ENCODE measurements at places on chromosomes 3 and 15.
A peak's percentile ranks its signal among the peaks of the same experiment; 100 is the strongest.

- DNase-seq = no peak
Measured at GRCh38 chr3:146511402-146512134, 32.8 kb downstream of the PLSCR1 start.

DNA sequence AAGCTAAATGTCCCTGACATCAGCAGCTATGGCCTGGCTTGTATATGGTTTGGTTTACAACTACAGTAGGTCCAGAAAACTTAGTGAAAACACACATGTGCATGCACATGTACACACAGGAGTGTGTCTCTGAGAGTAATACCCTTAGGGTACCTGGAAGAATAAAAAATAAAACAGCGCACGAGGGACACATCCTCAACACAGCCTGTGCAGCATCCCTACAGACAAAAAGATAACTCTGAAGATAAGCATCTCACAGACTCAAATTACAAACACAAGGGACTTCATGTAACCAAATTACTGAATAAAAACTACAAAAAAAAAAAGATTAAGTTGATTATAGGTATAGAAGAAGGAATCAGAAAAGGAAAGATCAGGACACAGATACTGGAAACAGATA, 108.8 kb downstream of the CTNNB1 start:
- no peak for DNase-seq

GRCh38 chr3:48405343-48405881, 24.5 kb downstream of the PLXNB1 start:
- no peak for DNase-seq

- DNase-seq = no peak
Measured at GRCh38 chr3:141201122-141201521, 30.5 kb upstream of the PXYLP1 start.

GRCh38 chr3:134211797-134212196, 38.9 kb downstream of the RYK start:
- no peak for DNase-seq

- DNase-seq = no peak
Measured at GRCh38 chr3:55854494-55854893, 367.4 kb upstream of the WNT5A start.

GRCh38 chr3:115989684-115990421, 366.5 kb downstream of the GAP43 start:
- no peak for DNase-seq

DNA sequence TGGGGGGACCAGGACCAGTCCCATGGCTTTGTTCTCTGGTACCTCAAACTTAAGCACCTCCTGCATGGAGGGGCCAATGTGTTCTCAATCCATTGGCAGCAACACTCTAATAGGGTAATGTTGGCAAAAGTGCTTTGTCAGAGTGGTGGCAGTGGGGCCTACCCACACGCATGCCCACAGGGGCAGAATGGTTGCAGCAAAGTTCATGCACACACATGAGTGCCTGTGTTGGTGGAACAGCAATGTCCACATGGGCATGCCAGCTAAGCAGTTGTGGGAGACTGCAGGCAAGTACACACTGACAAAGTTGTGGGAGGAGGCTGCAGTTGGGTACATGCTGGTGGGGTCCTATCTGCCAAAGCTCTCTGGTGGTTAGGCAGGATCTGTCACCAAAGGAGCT, 645.2 kb downstream of the ZNF385D start:
- DNase-seq = no peak

GRCh38 chr3:3172627-3173026, 6.9 kb downstream of the CRBN start:
- DNase-seq = no peak

DNA sequence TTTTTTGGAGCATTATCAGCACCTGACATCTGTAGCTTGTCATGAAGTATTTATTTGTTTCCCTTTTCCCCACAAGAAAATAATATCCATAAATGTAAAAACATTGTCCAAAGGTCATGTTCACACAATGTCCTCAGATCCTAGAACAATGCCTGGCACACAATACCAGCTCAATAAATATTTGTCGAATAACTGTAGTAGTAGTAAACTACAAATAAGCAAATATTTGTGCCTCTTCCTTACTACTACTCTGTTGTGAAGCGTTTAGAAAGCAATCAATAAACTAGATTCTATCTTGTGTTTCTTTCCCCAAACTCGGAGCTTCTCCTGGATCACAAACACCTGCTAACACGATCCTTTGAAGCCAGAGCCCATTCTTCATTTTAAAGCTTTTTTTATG, 459.6 kb upstream of the NECTIN3 start:
- DNase-seq = no peak

- DNase-seq = no peak
Measured at GRCh38 chr15:58736018-58736643, 13.4 kb downstream of the ADAM10 start.

DNA sequence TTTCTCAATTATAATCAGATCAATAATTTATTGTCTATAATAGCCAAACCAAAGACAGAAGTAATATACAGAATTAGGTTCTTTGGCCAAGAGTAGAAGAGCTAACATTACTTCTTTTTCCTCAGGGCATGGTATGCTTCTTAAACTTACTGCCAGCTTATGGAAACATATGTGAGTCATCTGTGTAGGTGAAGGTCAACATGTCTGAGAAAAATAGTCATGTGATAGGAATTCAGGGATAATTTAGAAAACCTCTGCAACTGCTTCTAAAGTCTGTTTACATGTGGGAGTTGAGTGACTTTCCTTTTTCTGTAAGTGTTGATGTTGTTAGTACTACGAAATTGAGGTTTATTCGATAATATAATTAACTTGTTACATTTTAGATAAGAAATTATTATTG, 19.2 kb upstream of the MAP6D1 start:
- DNase-seq = no peak

- DNase-seq = no peak
Measured at GRCh38 chr15:96170979-96171739, 159.3 kb upstream of the NR2F2 start.

GRCh38 chr3:43388915-43389314, 102.6 kb downstream of the SNRK start:
- DNase-seq = no peak

- DNase-seq = no peak
Measured at GRCh38 chr3:99777708-99778107, 40.0 kb upstream of the CMSS1 start.

DNA sequence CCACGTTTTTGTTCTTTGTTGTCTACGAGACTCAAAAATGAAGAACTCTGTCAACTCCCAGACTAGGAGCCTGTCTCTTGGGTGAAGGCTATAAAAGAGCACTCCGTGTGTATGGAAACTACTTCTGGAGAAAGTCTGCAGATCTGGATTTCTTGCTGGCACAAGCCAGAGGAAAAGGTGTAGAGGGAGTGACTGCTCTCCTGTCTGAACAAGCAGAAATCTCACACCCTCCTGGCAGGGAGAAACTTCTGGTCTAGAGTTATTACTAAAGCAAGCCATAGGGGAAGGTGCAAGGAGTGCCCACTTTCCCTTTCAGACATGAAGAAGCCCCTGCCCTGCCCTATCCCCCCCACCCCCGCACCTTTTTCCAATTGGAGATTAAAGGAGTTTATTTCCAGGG, 9.5 kb downstream of the PLAAT1 start:
- no peak for DNase-seq

DNA sequence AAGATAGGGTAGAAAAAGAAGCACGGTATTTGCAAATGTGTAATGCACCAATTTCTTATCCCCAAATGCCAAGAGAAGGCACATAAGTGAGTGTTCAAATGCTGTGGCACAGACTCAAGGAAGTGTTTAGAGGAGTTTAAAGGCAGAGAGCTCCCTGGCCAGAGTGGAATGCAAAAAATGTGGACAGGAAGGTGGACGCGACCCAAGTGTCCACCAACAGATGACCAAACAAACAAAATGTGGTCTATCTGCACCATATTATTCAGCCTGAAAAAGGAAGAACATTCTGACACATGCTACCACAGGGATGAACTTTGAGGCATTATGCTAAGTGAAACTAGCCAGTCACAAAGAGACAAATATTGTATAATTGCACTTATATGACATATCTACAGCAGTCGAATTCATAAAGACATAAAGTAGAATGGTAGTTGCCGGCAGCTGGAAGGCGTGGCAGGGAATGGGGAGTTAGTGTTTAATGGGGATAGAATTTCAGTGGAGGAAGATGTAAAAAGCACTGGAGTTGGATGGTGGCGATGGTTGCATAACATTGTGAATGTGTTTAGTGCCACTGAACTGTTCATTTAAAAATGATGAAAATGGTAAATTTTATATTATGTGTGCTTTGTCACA, 126.6 kb downstream of the SRGAP3 start:
- no peak for DNase-seq

DNA sequence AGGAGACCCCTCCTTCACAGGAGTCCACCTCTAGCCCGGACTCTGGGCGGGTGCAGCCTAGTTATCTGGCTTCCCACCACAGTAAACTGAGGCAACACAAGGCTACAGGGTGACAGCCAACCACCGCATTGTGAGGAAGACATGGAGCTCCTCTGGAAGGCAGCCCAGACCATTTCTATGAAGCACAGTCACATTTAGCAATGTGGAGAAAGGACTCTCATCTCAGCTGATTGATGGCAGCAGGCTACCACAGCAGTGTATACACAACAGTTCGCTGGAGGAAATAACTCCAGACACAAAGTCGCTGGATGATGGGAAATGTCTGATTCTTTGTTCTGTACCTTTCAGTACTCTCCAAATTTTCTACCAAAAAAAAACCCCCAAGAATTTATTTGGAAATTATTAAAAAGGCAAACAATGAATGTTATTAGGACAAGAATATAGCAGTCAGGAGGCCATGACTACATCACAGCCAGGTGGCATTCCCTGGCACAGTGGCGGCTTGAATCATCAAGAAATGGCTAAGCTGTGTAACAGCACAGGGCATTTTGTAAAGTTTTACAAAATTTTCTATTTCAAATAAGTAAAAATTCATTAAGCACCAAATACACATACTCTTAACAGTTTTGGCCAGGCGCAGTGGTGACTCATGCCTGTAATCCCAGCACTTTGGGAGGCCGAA, 40.1 kb downstream of the FAN1 start:
- DNase-seq = no peak

- no peak for DNase-seq
Measured at GRCh38 chr15:51414256-51414860, 72.9 kb downstream of the GLDN start.

GRCh38 chr3:160566499-160566898, 1.1 kb upstream of the KPNA4 start:
- DNase-seq = no peak

GRCh38 chr3:66407611-66408218, 93.1 kb downstream of the LRIG1 start:
- peak; percentile 75 for DNase-seq

DNA sequence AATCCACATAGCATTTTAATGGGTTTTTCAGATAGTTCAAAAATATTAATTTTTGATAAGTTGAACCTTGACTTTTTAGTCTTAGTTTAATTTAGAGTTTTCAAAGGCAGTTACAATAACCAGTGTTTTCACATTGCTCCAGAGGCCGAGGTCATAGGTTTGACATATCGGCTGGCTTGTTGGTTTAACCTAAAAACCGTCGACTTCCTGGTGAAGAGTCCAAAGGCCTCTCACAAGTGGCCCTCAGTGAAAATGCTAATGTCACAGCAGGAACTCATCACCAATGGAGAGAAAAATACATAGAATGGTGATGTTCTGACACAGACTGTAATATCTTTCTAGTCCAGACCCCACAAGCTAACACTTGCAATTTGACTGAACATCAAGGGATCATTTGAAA, 642.3 kb downstream of the PLOD2 start:
- no peak for DNase-seq

DNA sequence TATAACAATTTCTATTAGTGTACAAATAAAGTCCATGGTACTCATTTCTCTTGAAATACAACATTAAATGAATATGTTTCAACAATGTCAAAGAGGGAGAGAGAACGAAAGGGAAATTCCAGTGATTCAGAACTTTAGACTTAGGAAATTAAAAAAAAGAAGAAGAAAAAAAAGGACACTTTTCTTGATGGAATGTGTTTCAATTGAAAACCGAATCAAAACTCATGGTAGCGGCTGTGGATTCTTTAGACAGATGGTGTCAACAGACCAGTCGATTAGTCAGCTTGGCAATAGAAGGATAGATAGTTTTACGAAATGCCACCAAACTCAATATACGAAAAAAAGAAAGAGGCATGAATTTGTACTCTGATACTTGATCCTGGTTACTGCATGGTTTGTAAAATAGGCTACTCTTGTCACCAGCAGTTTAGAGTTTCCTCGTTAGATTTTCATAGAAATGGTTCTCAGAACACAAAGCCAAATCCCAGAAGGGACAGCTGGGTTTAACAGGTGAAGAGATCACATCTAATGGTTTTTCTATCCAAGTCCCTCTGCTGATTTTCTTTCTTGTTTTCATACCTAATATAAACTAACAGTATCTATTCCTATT, 793.5 kb downstream of the ROBO1 start:
- DNase-seq = no peak

GRCh38 chr3:16842272-16843270, 42.2 kb upstream of the PLCL2 start:
- peak; percentile 47 for DNase-seq

DNA sequence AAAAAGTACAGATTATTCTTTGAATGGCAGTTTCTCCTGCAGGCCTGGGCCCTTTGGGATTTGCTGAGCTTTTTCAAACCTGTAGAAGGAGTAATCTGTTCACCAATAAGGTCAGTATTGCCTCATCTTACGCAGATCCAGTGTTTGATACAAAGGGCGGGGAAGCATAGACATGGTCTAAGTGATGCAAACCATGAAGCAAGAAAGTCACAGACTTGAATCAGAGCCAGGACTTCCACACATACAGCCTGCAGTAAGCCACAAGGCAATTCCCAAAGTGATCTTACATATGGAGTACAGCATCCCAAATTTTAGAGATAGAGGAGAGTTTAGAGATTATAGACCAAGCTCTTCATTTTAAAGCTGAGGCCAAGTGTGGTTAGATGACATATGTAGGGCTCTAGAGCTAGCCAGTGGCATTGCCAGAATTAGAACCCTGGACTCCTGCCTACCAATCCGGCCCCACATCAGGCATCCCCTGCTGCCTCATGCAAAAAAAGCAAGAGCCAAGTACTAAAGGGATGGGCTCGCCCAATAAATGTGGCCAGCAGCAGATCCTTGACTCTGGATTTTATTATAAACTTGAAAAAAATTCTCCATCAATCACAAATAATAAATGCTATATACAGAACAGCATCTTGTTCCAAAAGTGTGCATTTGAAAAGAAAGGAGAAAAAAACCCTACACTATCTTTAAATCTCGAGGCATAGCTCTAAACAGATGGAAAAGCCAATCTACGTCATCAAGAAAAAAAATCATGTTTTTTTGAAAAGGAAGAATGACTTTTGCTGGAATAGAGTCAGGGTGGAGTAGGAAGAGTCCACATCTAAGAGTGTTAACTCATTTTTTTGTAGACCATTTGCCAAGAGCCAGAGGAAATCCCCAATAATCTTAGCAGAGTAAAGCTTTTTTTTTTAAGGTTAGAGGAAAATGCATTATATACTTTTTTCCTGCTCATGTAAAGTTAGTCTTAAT, 24.0 kb downstream of the ABI3BP start:
- no peak for DNase-seq

GRCh38 chr3:59692117-59692516, 642.3 kb upstream of the CFAP20DC start:
- no peak for DNase-seq

- no peak for DNase-seq
Measured at GRCh38 chr15:65066635-65067316, 1.0 kb downstream of the RASL12 start.
